ENCODE measurements at places on chromosomes 11 and 22. TPM values are rescaled to one million over a fixed set of nuclear protein-coding genes. Genes with fewer than 3 reads are reported as not detected.
A peak's percentile ranks its signal among the peaks of the same experiment; 100 is the strongest.

The PANX3 gene
- total RNA-seq, result not detected

The ADM2 gene
- 4.4 TPM for total RNA-seq

The PDE2A gene
- 5.6 TPM for total RNA-seq

The ISX gene
- 53.1 TPM for total RNA-seq

The CXCR5 gene
- 0.19 TPM for total RNA-seq

The MRGPRF gene
- total RNA-seq, result 3.0 TPM

The ME3 gene
- total RNA-seq, result 20.3 TPM

The PRG3 gene
- total RNA-seq, result not detected

The KDM4E gene
- total RNA-seq, result not detected

The TSPAN32 gene
- 0.40 TPM for total RNA-seq

The HSCB gene
- 11.7 TPM for total RNA-seq

DNA sequence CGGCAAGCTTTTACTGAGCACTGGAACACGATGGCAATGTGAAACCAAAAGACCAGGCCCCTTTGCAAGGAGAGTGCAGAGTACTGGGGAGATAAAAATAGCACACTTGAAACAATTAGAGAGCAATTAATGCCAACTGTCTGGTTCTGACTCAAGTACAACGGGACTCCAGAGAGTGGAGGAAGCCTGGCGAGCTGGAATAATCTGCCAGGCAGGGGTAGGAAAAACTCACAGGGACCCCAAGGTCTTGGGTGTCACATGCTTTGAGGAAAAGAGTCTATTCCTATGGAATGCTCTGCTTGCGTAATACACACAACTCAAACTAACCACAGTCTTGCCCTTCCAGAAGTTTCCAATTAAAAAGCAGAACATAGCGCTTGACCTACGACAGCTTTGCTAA is 113.0 kb upstream of the CLMP start:
- DNase-seq, result no peak

DNA sequence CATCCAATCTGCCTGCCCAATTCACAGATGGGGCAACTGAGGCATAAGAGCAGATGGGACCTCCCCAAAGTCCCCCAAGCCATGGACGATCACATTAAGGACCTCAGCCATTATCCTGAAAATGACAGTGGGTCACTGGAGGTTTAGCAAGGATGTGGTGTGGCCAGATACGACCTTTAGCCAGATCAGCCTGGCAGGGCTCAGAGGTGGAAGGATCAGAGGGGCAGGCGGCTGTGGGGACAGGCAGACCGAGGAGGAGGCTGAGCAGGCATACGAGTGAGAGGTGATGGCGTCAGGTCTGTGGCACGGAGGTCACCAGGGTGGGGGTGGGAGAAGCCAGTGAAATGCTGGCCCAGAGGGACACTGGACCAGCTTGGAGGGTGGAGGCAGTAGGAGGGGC is 14.1 kb upstream of the TMPRSS6 start:
- no peak for DNase-seq

DNA sequence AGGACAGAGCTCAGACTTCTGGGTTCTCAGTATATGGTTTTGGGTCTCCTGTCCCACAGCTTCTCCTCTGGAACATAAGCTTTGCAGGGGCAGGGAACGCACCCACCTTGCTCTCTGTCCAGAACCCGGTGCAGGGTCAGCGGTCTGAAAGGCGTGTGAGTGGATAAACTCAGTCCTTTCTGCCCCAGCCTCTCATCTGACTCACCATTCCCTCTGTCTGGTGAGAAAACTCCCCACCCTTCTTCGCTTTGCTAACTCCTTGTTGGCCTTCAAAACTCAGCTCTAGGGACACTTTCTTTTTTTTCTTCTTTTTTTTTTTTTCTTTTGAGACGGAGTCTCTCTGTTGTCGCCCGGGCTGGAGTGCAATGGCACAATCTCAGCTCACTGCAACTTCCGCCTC is 68.9 kb upstream of the NUP50 start:
- DNase-seq, result no peak

DNA sequence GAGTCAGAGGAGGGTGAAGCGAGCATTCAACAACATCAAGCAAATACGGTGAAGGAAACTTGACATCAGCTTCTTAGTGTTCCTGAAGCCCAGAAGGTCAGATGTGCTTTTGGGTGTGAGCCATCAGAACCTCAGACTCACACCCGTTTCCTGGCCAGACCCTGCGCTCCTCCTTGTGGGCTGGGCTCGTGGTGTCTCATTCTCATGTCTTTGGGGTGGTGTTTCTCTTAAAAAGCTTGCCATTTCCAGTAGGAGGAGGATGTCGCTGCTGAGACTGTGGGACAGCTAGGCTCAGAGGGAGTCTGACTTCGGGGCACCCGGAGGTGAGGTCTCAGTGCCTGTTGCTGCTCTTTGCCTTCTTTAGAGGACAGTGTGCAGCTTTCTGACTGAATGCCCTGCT is 24.2 kb downstream of the PPFIBP2 start:
- DNase-seq, result peak; percentile 24

DNA sequence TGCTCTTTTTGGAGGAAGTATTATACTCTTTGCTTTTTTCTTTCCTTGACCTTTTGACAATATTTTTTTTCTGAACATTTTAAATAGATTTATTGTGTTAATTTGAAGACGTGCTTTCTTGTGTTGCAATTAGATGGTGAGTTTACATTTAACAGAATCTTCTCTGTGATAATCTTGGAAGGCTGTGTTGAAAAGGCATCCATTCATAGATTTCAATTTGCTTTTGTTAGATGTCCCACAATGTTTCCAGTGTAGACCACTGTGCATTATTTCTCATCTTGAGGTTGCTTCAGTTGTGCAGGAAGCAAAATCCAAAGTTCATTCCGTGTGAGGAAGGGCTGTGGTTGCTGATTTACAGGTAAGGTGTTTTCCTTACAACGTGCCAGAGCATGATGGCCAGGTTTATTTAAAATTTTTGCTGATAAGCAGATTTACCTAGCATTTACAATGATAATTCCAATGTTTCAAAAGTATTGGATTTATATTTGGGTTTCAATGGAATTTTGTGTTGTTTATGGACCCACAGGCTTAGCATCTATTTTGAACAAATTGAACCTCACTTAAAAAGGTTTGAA is 4.1 kb upstream of the OR5J2 start:
- peak; percentile 23 for DNase-seq

DNA sequence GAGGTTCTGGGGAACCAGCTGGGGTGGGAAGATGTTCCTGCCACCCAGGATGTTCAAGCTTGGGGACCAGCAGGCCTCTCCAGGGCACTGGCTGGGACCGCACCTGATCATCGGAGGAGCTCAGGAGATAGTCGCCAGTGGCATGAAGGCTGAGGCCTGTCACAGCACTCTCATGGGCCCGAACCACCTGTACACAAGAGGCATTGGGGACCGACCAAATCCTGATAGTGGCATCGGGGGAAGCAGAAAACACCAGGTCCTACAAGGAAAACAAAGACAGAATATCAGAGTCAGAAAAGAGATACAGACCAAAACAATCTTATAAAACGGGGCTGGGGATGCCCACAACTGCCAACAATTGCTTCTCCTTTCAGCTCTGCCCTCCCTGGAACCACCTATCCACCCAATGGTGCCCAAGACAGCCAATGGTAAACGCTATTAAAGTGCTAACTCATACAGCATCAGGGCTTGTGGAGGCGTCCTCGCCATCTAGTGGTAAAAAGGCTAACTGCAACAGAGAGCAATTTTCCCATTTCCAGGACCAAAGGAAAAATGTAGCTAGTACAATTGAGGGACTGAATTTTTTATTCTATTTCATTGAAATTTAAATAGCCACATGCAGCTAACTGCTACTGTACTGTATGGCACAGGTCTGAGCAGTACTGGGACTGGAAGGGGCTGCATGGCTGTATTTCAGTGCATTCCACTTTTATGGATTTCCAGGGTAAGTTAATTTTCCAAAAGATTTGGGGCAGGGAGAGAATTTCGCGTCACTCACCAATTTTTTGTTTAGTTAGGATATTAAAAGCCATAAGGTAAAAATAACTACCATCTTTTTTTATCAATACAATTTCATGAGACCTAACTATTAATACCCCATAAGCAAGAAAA is 7.1 kb downstream of the PRPF19 start:
- DNase-seq, result peak; percentile 62

GRCh38 chr11:77209663-77210062 is 81.6 kb downstream of the MYO7A start:
- no peak for DNase-seq

DNA sequence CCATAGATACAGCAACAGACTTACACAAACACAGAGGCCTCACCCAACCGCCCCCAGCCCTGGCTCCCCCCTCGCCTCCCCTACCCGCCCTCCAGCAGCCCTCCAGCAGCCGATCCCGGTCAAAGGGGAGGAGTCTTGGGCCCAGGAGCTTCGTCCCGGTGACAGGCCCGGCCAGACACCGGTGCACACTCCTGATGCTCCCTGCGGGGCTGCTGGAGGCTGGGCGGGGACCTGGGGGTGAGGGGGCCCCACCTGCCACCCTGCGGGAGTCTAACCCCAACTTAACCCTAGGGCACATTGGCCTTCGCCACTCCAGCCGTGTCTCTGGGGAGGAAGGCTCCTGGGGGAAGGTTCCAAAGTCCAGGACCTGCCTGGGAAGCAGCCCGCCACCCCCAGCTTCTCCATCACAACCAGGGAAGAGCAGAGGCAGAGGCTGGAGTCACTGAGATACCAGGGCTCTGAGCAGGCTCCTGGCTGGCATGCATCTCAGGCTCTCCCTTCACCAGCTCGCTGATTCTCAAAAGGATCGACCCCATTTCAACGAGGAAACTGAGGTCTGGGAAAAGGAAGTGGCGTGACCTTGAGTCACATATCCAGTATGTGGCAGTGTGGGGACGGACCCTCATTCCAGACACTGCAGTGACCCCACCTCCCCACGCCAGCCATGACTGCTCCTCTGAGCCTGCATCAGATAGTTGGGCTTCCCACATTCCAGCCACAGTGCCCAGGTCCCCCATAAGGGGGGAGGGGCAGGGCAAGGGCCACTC is 14.4 kb downstream of the BCL9L start:
- peak; percentile 77 for DNase-seq

DNA sequence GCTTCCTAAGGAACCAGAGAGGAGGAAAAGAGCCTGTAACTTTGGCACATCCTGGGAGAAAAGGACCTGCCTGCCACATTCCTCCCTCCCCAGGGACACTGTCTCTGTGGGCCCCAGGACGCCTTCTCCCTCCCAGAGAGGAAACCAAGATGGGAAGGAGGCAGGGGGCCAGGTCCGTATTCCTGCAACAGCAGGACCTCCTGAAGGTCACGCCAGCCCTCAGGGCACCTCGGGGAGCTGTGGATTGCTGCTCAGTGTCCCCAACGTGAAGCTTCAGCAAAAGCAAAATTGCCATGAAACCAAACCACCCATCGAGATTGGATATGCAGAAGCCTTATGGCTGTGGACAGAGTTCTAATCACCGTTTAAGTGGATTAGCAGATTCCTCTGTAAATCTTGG is 86.7 kb downstream of the ARHGAP8 start:
- no peak for DNase-seq

GRCh38 chr11:84558085-84558905 is 1068.8 kb downstream of the DLG2 start:
- DNase-seq, result peak; percentile 34

DNA sequence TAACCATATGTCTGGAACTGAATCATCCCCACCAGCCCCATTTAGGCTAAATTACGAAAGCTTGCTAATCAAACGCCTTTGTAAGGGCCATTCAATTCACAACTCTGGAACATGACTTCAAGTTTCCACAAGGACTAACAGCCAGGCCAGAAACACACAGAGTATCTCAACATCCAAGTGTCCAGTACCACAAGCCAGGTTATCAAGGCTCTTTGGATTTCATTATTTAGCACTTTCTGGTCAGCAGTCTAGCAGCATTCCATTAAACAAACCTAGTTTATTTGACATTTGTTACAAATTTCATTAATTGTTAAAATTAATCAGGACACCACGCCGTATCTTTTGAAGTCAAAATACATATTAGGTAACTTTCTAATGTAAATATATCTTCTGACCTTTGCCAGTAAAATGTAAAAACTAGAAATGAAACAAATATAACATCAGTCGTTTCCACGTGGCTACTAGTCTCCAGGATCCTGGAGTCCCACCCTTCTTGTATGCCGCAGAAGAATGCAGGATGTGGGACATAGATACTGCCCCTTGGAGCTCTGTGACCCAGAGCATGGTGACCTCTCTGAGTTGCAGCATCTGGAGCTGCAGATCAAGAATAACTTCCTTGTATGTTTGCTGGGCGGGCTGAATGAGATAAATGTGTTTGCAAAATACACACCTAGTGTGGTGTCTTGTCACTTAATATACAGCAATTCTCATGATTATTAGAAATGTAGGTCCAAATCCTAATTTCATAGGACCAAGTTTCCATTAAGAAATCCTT is 64.7 kb downstream of the MPPED2 start:
- DNase-seq, result no peak

DNA sequence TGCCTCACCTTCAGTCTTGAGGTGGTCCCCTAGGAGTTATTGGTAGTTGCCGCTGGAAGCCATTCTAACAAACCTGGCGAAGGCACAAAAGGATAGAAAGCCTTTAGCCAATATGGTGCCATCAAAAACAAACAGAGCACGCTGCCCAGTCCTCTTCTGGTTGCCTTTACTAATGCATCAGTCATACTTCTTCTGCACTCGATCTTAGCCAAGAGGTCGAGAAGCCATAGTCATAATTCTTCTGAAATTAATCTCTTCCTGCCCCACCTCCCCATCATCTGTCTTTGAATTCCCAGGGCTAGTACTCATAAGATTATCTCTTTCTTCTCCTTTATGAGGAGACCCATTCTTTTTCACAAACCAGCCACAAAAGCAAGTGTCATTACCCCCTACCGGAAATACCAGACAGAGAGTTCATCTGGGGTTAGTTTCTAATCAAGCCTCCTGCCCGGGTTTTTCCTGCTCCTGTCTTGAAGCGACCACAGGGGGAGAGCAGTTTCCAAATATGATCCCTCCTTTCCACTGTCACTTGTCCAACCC is 21.4 kb upstream of the EHF start:
- DNase-seq, result no peak

- DNase-seq, result peak; percentile 76
Observed at GRCh38 chr22:41288245-41288946, 2.4 kb upstream of the RANGAP1 start.

GRCh38 chr11:81278991-81279390 is 1454.7 kb downstream of the FAM181B start:
- DNase-seq, result no peak

DNA sequence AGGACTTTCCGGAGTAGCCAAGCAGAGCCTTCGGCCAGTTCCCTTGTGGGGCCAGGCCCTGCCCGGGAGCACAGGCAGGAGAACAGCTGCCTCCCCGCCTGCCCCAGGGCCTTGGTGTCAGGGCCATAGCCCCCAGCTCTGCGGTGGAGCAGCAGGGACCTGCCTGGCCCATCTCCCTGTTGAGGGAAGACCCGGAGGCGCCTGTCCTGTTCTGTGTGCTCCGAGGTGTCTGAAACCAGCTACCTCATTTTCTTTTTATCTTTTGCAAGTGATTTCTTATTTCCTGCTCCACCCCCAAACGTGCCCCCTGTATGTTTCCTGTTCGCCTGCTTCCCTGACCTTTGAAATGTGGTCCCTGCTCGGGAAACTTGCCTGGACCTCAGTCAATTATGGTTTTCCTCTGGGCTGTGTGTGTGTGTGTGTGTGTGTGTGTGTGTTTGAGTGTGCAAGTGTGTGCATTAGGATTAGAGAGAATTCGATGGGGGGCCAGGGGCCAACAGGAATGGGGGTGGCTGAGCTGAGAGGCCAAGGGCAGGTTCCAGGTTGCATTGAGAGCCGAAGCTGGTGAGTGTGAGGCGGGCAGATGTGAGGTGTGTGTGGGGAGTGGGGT is 19.1 kb downstream of the LRP5 start:
- peak; percentile 82 for DNase-seq

GRCh38 chr22:33561149-33561807 is 359.0 kb downstream of the LARGE1 start:
- DNase-seq, result peak; percentile 29

All from colonic mucosa (tissue), 4 donors.